ENCODE measurements at places on chromosomes 7 and 10. TPM values are rescaled to one million over a fixed set of nuclear protein-coding genes. Genes with fewer than 3 reads are reported as not detected.

DNA sequence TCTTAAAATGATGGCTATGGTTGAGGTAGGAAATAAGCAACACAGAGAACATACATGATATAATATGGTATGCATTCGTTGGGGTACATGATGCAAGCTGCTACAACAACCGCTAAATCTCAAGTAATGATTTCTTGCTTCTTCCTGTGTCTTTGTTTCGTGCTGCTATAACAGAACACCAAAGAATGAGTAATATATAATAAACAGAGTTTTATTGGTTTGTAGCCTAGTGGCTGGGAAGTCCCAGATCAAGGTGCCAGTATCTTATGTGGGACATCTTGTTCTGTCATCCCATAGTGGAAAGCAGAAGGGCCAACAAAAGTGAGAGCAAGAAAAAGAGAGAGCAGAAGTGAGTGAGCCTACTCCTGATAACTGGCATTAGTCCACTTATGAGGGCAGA, 689.7 kb downstream of the SUGCT start:
- DNase-seq, result no peak

Gene RNF148
- total RNA-seq, result 0.41 TPM

- DNase-seq, result no peak
Measured at GRCh38 chr7:116571552-116571951, 46.7 kb downstream of the CAV1 start.

DNA sequence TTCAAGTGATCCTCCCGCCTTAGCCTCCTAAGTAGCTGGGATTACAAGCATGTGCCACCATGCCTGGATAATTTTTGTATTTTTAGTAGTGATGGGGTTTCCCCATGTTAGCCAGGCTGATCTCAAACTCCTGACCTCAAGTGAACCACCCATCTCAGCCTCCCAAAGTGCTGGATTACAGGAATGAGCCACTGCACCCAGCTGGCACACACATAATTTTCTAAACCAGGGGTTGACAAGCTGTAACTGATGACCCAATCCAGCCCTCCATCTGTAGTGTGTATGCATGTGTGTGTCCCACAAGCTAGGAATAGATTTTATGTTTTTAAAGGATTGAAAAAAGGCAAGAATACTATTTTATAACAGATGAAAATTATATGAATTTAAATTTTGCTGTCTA, 125.9 kb upstream of the INSYN2A start:
- no peak for DNase-seq

DNA sequence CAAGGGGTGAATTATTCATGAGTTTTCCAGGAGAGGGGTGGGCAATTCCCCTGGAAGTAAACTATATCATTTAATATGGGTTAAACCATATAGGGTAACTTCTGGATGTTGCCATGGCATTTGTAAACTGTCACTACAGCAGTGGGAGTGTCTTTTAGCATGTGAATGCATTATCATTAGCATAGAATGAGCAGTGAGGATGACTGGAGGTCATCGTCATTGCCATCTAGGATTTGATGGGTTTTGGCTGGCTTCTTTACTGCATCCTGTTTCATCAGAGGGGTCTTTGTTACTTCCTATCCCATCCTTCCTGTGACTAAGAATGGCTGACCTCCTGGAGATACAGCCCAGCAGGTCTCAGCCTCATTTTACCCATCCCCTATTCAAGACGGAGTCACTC, 139.5 kb upstream of the PRKCQ start:
- DNase-seq, result no peak

GRCh38 chr10:36606234-36606839, 519.1 kb upstream of the ANKRD30A start:
- no peak for DNase-seq

DNA sequence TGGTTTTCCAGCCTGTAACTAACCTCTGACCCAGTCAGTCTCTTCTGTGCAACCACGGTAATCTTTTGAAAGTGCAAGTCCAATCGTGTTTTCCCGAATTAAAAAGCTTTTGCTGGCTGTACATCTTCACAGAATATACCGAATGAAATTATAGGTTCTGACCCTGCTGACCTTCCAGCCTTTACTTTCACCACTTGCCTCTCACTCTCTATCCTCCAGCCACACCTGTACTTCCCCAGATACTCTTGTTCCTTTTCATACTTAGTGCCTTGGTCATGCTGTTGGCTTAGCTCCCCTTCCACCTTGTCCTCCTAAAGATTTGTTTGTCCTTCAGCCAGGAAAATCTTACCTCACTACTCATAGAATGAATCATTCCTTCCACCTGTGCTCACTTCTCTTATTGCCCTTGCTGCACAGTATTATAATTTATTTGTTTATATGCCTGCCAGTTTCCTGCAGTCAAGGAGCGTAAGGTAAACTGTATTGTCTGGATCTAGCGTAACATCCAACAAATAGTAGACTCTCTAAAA, 2.3 kb upstream of the PNPLA8 start:
- no peak for DNase-seq

Gene INA
- total RNA-seq, result 138 TPM

GRCh38 chr10:59589796-59590195, 119.9 kb downstream of the SLC16A9 start:
- no peak for DNase-seq

Gene IFIT1B
- 0.41 TPM for total RNA-seq

Data from frontal cortex (tissue), 4 donors.